ENCODE measurements at places on chromosomes 1 and 21.

GRCh38 chr1:26278724-26279455 lies 996 bp upstream of the SH3BGRL3 start:
- no peak for DNase-seq

DNA sequence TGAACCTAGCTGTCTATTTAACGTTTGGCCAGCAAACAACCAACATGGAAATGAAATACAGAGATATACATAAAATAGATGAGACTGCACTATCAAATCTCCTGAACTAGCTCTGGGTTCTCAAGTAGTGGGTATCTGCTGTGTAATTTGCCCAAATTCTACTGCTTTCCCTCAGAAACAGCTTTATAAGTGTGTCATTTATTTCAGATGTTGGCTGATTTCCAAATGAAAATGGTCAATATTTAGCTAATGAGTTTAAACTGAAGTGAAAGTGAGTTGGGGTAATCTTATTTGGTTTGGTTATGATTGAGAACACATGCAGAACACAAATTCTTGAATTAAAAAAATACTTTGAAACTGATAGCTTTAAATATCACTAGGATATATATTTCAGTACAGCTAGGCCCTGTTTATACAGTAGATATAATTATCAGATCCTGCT lies 601.7 kb upstream of the CXADR start:
- DNase-seq, result no peak

GRCh38 chr1:78229344-78229743 lies 183.6 kb downstream of the GIPC2 start:
- no peak for DNase-seq

DNA sequence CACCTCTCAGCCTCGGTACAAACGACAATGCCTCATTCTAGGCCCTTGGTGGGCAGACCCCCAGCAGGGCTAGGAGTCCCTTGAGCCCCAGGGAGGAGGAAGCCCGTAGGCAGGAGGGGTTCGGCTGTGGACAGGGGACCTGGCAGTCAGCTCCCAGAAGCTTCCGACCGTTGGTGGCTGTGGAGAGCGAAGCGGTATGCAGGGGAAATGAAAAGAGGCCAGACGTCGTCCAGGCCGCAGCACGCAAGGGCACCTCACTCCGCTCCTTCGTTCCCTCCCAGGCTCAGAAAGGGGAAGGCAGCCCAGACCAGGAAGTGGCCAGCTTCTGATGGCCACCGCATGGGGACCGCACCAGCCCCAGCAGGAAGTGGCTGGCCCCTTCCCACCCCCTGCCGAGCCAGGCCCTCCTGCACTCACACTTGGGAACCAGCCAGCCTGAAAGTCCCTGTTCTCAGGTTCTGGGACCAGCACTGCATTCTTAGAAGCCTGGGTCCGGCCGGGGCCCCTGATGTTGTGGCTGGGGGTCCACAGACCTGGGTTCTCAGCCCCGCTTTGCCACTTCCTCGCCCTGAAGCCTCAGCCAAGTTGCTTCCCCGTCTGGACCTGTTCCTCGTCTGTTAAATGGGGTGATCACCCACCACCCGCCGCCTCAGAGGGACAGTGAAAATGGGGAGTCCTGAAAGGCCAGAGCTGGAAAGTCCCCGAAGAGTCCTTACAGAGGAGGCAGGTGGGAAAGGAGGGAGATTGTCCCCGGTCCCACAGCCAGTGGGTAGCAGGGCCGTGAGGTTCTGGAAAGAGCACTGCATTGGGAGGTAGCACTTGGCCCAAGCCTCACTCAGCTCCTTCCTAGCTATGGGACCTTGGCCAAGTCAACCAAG lies 104.0 kb upstream of the RUNX3 start:
- no peak for DNase-seq
